ENCODE measurements at places on chromosomes 1 and 21. TPM values are rescaled to one million over a fixed set of nuclear protein-coding genes. Genes with fewer than 3 reads are reported as not detected.

GRCh38 chr1:110084227-110085078 is 14.0 kb upstream of the ALX3 start:
- peak; percentile 27 for DNase-seq

DNA sequence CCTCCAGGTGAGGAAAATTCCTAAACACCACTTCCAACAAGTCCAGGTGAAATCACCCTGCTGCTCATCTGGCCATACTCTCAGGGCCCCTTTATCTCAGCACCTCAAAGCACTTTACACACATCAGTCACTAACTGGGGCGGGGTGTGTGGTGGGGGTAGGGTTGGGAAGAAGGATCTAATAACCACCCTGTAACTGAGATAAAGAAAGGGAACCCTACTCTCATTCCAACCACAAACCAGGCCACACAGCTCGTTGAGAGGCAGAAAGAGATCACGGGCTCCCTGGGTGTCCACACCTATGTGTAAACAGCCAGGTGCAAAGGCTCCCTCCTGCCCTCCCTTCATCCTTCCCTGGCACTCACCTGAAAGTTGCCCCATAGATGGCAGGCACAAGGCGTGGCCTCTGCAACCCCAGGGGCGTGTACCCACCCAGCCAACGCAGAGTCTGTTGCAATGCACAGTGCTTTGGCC is 20.4 kb downstream of the GPR161 start:
- no peak for DNase-seq

- no peak for DNase-seq
These were observed 872 bp downstream of the BRINP2 start for GRCh38 chr1:177171536-177172123.

DNA sequence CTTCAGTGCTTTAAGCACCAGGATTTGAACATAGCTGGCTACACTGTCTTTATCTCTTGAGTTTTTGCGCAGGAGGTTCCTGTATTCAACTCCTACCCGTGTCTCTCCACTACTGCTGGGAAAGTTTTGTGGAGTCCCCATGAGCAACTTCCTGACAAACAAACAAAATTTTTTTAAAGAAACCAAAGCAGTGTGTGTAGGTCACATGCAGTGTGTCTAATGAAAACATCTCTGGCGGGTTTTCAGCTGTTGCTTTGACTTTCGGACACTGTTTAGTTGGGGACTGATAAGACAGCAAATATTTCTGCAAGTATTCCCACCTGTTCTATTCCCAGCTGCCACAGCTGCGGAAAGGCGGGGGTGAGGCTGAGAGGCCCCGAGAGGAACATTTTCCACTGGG is 2.0 kb downstream of the PSEN2 start:
- no peak for DNase-seq

DNA sequence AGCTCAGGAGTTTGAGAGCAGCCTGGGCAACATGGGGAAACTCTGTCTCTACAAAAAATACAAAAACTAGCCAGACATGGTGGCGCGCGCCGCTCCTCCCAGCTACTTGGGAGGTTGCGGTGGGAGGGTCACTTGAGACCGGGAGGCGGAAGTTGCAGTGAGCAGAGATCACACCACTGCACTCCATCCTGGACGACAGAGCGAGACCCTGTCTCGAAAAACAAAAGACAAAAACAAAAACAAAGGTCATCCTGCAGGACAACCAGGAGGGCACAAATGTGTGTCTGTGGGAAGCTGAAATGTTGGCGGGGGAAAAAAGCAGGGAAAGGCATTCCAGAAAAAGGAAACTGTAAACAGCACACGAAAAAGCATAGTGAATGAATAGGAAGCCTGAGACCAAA is 104.1 kb upstream of the HNRNPU start:
- DNase-seq = no peak

- DNase-seq = no peak
These were observed 102.3 kb upstream of the IPO9 start for GRCh38 chr1:201726700-201727099.

DNA sequence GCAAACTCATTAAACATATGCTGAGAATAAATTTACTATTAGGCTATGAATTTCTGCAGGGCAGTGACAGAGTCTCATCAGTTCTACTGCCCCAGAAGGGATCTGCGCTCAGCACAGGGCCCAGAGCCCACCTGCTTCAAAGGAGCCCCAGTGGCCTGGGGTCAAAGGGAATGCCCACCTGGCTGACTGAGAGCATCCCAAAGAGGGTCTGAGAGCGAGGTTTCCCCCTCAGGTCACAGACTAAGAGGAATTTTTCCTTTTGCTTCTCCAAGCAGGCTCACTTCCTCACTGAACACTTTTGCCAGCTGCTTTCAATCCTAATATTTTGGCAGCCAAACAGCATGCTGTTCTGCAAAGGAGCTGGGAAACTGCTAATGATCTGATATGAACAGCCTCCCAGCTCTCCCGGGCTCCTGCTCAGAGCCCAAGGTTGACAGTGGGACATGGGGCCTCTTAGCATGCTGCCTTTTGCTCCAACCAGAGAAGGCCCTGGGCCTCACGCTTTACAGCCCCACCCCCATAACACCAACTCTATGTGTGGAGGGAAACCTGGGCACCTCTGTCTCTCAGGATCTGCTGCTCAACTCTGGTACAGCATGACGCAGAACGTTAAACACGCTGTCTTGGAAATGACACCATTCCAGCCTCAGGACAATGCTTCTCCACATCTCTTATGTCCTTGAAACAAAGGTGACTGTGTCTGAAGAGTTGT is 70.7 kb upstream of the SYT6 start:
- DNase-seq = no peak

GRCh38 chr1:1291548-1292441 is 11.6 kb downstream of the SCNN1D start:
- no peak for DNase-seq

- DNase-seq = no peak
These were observed 9.8 kb downstream of the SH3GLB1 start for GRCh38 chr1:86714159-86714558.

DNA sequence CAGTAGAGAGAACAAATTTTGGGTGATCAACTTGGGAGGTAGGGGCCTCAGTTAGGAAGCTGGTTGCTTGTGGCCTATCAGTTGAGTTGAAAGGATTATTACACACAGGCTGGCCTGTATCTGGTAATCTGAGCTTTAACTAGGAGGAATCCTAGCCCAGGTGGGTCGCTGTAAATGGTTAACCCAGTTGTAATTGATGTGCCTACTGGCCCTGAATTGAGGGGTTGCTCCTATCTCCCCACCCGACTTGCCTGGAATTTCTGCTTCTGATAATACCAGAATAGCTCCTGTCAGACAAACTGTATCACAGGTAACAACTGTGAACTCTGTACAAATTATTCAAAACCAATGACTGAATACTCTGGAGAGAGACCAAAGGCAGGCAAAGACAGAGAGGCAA is 210.4 kb upstream of the RUNX1 start:
- no peak for DNase-seq

- DNase-seq = no peak
These were observed 14.2 kb downstream of the PTP4A2 start for GRCh38 chr1:31923901-31924535.

GRCh38 chr1:150764617-150765101 is 919 bp downstream of the CTSS start:
- DNase-seq = no peak

- DNase-seq = no peak
These were observed 8.0 kb downstream of the SMIM12 start for GRCh38 chr1:34851431-34852105.

DNA sequence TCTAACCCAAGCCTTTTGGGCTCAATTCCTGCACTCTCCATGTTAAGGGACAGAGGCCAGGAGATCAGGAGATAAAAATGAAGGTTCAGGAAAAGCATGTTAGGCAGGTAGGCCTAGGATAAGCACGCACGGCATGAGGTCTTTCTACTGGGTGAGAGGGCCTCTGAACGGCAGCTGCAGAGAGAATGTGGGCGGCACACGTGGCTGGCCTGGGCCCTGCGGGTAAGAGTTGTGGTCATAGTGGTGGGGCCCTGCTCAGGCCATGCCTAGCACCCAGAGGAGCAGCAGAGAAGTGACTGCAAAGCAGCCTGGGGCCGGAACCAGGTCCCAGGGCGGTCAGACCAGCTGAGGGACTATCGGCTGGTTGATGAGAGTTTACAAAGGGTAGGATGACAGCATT is 7.5 kb upstream of the FOXO6 start:
- peak; percentile 59 for DNase-seq

DNA sequence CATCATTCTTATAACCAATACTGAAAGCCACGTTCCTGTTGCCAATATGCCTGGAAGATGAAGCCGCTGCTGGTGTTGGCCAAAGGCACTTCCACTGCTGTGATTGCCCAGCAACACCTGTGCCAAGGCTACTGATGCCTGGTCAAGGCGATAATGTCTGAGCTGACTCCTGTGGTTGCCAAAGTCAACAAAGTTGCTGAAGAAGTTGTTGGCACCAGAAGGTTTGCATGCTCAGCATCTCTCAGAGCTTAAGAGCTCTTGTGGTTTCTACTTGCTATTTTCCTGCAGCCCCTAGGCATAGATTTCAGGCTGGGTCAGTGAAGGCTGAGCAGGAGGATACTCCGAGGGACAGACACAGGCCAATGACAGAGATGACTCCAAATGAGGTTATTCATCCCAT is 63.4 kb upstream of the RAB3GAP2 start:
- DNase-seq = no peak

- no peak for DNase-seq
These were observed 185.8 kb upstream of the SPAG17 start for GRCh38 chr1:118370861-118371260.

DNA sequence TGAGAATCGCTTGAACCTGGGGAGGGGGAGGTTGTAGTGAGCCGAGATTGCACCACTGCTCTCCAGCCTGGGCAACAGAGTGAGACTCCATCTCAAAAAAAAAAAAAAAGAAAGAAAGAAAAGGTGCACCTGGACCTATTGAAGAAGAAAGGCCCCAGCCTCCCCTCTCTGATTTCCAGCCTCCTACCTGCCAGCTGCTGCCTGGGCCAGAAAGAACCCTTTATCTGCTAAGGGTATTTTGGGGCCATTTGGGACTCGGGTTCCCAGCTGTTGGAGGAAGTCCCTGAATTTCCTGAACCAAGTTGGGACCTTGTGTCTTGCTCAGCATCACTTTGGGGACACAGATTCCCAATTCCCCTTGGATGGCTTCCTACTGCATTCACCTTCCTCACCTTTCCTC is 3.9 kb upstream of the TNFRSF8 start:
- DNase-seq = no peak

DNA sequence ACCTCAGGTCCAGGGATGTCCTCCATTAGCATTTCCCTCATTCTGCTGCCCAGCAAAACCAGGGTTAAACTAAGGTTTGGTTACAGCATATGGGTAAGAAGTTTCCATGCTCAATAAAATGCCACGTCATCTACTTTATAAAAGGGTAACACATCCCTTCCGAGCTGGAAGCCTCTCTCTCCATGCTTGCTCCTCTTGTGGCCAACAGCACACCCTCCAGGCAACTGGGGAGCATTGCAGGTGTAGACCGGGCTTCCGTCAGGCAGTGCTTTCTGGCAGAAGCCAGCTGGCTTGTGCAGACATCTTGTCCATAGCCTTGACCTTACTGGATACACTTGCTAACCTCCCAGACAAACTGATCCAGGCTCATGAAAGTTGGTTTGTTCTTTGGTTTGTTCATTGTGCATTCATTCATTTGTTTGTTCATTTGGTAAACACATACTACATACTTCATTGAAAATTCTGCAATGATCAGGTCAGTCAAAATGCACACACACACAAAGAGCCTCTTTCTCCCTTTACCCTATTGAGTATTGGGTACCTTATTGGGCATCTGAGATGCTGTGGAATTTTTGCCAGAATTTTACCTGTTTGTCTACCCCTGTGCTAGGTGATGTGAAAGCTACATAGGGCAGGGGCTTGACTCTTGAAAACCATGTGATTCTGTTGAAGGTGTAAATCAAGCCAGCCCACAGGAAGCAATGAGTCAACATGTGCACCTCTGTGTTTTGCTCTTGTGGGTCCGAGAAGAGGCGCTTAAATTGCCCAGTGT is 422.8 kb downstream of the CAMTA1 start:
- no peak for DNase-seq

GRCh38 chr1:94530373-94530878 is 11.1 kb downstream of the F3 start:
- DNase-seq = no peak

GRCh38 chr1:170791941-170792340 is 128.0 kb downstream of the PRRX1 start:
- DNase-seq = no peak

DNA sequence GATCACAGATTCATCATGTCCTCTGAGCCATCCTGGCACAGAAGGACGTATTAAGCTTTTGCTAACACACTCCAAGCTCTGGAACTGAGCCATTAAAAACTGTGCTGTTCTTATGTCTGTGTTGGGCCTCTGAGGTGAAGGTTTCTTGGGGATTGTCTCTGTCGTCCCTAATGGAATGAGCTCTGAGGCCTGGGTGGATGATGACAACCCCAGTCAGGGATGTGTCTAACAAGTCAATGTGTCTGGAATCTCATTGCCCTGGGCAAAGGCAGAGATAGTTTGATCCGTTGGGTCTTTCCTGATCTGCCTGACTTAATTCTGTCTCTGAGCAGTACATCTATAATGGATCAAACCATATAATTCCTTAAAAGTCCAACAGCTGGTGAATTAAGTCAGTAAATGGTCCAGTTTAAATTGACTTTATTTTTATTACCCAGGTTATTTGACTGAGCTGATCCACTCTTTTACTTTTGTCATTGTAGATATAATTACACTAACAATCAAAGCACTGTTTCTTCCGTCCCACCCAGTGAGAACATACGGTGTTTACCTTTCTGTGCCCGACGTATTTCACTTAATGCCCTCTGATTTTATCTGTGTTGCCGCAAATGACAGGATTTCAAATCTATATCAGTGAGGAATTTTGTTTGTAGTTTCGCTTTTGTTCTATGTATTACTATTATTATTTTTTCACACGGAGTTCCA is 38.8 kb upstream of the OR2B11 start:
- DNase-seq = no peak

- peak; percentile 64 for DNase-seq
These were observed 34.6 kb upstream of the SLC45A1 start for GRCh38 chr1:8283058-8283884.

- no peak for DNase-seq
These were observed 29.8 kb downstream of the RASSF5 start for GRCh38 chr1:206537141-206537540.

DNA sequence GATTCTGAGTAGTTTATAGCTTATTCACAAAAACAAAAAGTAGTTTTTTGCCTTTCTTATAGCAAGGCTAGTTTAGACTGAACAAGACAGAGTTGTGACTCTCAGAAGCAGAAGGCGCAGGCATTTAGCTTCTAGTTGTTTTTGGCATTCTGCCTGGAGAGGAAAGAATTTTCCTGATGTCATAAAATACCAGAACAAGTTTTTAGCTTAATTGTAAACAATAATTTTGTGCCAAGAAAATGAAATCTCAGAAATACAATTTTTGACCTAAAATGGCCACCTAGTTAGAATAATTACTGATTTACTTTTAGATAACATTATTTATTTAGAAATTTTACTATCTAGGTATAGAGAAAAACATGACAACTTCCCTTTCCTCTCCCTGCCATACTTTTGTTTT is 1.0 kb downstream of the DNAJB4 start:
- no peak for DNase-seq

- DNase-seq = no peak
These were observed 991 bp downstream of the PRMT6 start for GRCh38 chr1:107057197-107058133.

OR2L2 gene
- polyA plus RNA-seq = not detected

LEFTY2 gene
- polyA plus RNA-seq = not detected

BSND gene
- not detected for polyA plus RNA-seq

MAP3K21 gene
- 0.03 TPM for polyA plus RNA-seq

CD2 gene
- 1.0 TPM for polyA plus RNA-seq

OR14K1 gene
- not detected for polyA plus RNA-seq

LRRIQ3 gene
- 4.4 TPM for polyA plus RNA-seq

ELAVL4 gene
- polyA plus RNA-seq = 0.21 TPM

C1orf115 gene
- 4.2 TPM for polyA plus RNA-seq

DNAI4 gene
- 0.20 TPM for polyA plus RNA-seq

NKAIN1 gene
- polyA plus RNA-seq = not detected

KRTAP10-3 gene
- polyA plus RNA-seq = not detected

DRAXIN gene
- 0.04 TPM for polyA plus RNA-seq

CFAP107 gene
- not detected for polyA plus RNA-seq

Measured in GM12878 (cell line).